ENCODE measurements at places on chromosomes 11 and 22.

GRCh38 chr11:117300283-117300663, 9.1 kb downstream of the BACE1-AS start:
- DNase-seq = no peak

DNA sequence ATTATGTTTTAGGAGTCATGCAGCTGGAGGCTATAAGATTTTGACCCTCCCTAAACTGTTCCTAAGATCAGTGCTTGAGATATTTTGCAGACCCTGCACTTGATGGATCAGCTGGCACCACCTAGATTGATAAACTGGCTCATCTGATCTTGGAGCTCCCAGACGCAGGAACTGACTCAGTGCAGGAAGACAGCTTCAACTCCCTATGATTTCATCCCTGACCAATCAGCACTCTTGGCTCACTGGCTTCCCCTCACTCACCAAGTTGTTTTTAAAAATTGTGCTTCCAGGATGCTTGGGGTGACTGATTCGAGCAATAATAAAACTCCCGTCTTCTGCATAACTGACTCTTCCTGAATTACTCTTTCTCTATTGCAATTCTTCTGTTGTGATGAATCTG, 637.5 kb upstream of the FAT3 start:
- DNase-seq = no peak

DNA sequence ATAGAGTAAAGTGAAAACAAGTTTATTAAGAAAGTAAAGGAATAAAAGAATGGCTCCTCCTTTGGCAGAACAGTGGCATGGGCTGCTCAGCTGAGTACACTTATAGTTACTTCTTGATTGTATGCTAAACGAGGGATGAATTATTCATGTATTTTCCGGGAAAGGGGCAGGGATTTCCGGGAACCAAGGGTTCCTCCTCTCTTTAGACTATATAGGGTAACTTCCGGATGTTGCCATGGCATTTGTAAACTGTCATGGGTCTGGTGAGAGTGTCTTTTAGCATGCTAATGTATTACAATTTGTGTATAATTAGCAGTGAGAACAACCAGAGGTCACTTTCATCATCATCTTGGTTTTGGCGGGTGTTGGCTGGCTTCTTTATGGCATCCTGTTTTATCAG, 23.5 kb upstream of the SPTY2D1 start:
- DNase-seq = no peak

GRCh38 chr11:91790346-91791170, 434.1 kb upstream of the FAT3 start:
- DNase-seq = no peak

DNA sequence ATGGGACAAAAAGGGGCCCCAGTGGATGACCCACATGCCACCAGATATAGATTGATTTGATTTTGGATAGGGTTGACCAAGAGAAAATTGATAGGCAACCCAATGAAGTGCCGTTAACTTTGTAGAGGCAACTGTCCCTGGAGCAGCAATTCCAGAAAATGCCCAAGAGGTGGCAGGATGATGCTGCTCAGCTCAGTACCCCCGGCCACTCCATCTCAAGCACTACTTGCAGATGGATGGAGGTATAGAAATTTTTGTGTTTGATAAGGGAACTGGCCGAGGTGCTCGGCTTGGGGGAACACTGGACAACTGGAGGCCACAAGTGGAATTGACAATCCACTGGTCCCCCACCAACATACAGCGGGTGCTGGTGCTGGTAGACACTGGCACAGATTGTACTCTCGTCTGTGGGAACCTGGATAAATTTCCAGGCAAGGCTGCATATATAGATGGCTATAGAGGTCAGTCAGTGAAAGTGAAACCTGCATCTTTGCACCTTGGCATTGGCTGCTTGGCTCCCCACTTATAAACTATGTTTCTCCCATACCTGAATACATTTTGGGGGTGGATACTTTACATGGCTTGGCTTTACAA, 86.3 kb downstream of the CCDC83 start:
- DNase-seq = peak; percentile 48

DNA sequence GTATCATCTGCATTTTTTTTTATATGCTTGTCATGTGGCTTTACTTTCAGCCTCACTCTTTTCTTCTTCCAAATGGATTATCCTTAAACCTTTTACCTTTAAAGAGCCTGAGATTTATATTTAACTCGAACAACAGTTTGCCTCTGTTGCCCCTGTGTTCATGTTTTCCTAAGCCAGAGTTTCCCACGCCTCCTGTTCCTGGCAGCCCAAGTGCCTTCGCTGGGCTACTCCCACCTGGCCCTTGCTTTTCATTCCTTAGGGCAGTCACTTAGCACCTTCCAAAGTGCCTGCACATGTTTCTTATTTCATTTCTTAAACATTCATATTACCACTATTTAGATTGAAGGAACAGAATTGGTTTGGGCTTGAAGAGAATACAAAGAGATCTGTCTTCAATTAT, 13.3 kb downstream of the TBRG1 start:
- DNase-seq = no peak

GRCh38 chr22:31623592-31624304, 38.3 kb downstream of the PISD start:
- no peak for DNase-seq

- no peak for DNase-seq
Observed at GRCh38 chr11:10913075-10913474, 55.2 kb upstream of the ZBED5 start.

- DNase-seq = no peak
Observed at GRCh38 chr11:72737336-72737735, 14.9 kb downstream of the ARAP1 start.

DNA sequence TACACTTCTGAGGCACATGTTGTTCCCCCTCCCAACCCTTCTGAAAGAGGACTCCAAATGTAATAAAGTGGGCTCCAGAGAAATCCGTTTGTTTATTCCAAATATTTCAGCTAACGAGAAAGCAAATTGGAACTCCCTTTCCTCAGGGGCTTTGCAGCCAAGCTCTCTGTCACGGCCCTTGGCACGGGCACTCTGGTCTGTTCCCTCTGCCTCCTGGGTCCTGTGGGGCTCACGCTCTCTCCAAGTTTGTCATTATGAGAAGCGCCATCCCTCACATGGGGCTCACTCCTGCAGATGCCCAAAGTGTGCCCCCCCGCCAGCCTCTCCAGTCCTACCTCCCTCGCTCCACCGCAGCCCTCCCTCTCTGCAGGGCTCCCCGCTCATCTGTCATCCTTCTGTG, 125.4 kb upstream of the POU2AF2 start:
- DNase-seq = no peak

DNA sequence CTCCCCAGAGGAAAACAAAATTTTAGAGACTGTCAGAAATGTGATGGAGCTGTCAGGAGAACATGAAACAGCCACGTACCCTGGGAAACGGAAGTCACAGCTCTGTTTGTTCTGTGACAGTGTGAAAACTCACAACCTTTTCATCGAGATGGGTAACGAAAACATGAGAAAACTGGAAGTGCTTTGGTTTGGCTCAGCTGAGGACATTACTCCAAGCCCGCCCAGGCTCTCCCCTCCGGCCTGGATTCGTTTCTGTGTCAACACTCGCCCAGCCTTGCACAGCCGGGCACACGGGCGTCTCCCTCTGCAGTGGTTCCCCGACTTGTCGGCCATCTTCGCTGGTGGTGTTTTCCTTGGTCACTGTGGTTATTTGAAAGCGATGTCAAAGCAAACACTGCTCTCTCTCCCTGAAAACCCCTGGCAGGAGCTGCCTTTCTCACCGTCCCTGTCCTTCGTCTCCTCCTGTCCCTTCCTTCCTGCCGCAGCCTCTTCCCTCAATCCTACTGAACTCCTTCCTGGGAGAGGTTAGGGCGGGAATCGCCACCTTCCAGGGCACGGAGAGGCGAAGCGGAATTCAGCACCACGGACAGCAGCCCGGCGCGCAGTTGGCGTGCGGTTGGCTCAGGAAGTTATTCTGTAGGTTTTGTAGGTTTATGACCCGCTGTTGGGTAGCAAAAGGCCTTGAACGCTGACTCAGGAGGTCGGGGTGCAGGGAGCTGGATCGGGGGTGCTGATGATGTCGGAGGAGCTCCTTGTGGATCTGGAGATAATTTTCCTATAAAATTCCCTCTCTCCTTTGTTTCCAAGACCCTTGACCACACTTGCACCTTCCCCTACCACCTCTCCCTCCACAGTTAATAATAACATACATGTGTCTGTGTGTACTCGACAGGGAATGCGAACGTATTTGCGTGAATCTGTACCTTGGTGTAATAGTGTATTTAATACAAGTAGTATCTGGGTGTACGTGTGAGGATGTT, 13.1 kb upstream of the RPS19BP1 start:
- DNase-seq = peak; percentile 56

GRCh38 chr22:26974914-26975803, 317.8 kb downstream of the MIAT start:
- no peak for DNase-seq

- peak; percentile 0 for DNase-seq
Observed at GRCh38 chr22:46076651-46077339, 73.5 kb upstream of the PPARA start.

- no peak for DNase-seq
Observed at GRCh38 chr11:28963187-28963586, 855.0 kb downstream of the METTL15 start.

GRCh38 chr11:2143799-2144543, 4.8 kb upstream of the IGF2 start:
- DNase-seq = no peak

DNA sequence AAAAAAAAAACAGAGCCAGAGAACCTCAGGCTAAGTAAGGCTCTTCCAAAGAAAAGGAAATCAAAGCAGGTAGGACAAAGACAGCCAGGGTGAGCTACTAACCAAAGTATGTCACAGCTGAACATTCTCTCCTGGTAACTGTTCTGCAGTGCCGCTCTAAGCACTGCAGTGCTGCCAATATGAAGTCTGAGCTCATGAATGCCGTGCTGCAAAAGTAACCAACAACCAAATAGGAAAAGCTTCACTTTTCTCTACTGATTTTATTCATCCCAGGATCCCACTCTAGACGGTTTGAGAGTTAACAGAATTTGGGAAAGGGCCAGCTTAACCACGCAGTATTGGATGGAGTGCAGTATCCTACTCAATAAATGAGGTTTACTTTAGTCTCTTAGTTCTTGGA, 3.5 kb downstream of the SIK3 start:
- DNase-seq = no peak

DNA sequence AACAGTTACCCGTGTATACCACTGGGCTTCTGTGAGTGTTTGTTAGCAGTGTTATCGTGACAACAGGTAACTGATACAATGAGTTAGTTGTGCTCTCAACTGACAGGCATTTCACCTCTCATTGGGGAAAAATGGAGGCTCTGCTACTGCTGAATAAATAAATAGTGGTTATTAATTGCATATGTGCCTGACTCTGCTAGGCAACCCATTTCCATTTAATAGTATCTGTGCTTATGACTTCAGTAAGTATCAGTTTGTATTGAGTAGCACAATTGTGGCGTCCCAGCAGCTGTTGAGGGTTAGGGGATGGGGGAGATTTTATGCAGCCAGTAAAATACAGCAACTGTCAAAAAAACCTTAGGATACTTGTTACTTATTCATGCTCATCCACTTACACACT, 123.4 kb upstream of the SEZ6L start:
- no peak for DNase-seq

DNA sequence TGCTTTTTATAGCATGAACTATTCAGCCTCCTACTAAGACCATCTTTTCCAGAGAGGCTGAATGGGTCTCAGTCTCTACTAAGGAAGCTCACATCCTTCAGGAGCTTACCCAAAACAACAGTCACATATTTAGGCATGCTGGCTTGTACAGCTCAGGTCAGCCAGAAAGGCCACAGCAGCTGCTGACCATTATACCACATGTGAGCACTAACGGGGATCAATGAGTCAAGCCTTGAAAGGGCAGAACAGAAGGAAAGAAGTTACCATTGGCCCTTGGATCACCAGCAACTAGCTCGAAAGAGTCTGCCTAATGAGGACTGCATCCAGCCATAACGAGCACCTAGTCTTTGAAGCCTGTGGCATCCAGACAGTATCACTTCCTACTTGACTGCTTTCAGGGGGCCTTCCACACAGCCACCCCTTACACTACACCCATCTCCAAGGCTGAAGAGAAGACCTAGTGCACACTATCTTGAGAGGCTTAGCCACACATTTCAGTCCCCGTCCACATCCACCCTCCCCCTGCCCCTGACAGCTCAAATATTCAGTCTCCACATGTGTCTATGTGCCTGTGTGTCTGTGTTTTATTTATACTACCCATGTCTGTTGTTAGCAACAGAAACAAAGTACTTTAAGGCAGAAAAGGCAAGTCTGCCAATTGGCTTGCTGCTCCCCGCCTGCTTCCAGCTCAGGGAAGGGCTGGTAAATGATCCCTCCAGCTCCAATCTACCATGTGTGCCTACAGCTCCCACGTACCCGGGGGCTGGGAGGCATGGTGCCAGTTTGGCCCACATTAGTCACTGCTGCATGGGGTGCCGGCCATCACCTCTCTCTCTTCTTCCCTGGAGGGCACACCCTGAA, 95.5 kb downstream of the RPL27A start:
- DNase-seq = no peak

DNA sequence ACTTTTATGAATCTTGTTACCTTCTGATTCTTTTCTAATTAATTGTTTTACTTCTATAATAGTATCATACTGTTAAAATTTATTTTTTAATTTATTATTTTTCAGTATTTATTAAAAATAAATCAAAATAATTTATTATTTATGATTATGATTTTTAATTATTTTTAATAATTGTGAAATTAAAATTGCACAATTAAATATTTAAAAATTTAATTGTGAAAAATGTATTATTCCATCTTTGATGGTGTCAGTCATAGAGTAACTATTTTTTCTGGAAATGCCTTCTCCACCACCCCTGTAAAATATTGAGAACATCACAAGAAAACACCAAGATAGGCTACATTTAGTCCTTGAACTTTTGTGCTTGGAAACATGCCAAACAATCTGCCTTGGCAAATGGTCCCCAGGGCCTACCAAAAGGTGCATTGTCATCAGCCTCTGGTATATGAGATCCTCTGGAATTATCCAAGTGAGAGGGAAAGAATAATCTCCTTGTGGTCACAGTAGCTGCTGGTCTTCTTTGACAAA, at the start of gene OR8H2:
Gene OR8H2 (plus strand): TSS at position 478 of the 528 bp plus-strand sequence. CDS start 1,356 bp downstream, outside the sequence.
- DNase-seq = no peak

GRCh38 chr22:37162221-37163095, 12.7 kb upstream of the IL2RB start:
- DNase-seq = peak; percentile 38

GRCh38 chr11:89493431-89493830, 2.3 kb upstream of the NOX4 start:
- no peak for DNase-seq

- DNase-seq = no peak
Observed at GRCh38 chr11:106021181-106021966, 666 bp downstream of the MSANTD4 start.

GRCh38 chr11:95508219-95508890, 277.4 kb upstream of the SESN3 start:
- no peak for DNase-seq

- no peak for DNase-seq
Observed at GRCh38 chr11:77107950-77108349, 5.3 kb downstream of the OMP start.

GRCh38 chr11:12087075-12088004, 23.1 kb upstream of the MICAL2 start:
- peak; percentile 91 for DNase-seq
